ENCODE measurements at places on chromosomes 3 and 15. TPM values are rescaled to one million over a fixed set of nuclear protein-coding genes. Genes with fewer than 3 reads are reported as not detected.

NDUFB4 gene
- 31.5 TPM for total RNA-seq

DNA sequence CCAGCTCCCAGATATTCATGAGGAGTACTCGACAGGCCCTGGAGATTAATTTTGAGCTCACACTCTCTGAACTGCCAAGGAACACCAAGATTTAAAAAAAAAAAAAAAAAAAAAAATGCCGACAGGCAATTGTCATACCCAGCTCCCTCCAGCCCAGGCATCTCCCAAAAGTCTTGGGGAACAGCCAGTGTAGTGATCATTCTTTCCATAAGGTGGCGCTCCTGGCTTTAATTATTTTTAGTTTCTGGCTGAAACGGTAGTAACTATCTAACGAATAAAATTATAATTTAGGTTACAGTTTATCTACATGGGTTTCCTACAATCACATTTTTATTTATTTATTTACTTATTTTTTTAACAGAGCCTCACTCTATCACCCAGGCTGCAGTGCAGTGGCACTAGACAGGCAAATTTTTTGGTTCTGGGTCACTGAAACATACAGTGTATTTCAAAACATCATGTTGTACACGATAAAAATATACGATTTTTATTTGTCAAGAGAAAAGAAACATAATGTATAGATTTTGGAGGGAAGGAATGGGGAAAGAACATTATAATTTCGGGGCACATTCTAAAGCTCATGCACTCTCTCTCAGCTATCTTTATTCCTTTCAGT is 157.3 kb downstream of the ADAMTS9 start:
- peak; percentile 50 for DNase-seq

LHFPL4 gene
- total RNA-seq: not detected

ACVR2B gene
- 3.0 TPM for total RNA-seq

KIF23 gene
- total RNA-seq: 14.7 TPM

DNA sequence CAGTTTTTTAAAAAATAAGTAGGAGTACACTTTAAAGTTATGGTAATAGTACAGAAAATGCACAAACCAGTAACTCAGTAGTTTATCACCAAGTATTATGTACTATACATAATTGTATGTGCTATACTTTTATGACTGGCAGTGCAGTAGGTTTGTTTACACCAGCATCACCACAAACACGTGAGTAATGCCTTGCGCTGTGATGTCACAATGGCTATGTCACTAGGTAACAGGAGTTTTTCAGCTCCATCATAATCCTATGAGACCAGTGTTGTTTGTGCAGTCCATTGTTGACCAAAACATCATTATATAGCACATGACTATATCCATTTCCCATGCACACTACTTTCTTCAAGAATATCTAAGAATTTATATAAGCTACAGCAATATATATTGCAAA is 68.4 kb upstream of the TSPAN3 start:
- no peak for DNase-seq

RARB gene
- not detected for total RNA-seq

DNA sequence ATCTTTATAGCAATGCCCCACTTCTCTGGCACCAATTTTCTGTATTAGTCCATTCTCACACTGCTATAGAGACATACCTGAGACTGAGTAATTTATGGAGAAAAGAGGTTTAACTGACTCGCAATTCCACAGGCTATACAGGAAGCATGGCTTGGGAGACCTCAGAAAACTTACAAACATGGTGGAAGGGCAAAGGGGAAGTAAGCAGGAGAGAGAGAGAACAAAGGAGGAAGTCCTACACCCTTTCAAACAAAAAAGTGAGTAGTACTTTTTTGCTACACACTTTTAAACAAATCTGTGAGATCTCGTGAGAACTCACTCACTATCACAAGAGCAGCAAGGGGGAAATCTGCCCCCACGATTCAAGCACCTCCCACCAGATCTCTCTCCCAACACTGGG is 67.8 kb upstream of the ZBED2 start:
- DNase-seq: no peak

DNA sequence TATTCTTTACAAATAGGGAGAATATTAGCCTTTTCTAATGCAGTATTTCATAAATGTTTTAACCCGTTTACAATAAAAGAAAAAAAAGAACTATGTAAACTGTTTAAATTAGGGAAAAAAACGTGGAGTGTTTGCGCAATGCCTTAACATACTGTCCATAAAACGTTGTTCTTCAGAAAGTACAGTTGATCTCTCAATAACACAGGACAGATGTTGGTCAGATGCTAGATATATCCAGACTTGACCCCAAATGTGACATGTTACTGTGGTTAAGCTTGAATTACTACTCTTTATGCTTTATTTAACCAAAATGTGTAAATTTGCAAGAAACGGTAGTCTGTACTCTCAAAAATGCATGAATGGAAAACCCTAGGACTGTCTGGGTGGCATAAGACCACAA is 110.3 kb downstream of the PLOD2 start:
- DNase-seq: no peak

AGTR1 gene
- total RNA-seq: not detected

DNA sequence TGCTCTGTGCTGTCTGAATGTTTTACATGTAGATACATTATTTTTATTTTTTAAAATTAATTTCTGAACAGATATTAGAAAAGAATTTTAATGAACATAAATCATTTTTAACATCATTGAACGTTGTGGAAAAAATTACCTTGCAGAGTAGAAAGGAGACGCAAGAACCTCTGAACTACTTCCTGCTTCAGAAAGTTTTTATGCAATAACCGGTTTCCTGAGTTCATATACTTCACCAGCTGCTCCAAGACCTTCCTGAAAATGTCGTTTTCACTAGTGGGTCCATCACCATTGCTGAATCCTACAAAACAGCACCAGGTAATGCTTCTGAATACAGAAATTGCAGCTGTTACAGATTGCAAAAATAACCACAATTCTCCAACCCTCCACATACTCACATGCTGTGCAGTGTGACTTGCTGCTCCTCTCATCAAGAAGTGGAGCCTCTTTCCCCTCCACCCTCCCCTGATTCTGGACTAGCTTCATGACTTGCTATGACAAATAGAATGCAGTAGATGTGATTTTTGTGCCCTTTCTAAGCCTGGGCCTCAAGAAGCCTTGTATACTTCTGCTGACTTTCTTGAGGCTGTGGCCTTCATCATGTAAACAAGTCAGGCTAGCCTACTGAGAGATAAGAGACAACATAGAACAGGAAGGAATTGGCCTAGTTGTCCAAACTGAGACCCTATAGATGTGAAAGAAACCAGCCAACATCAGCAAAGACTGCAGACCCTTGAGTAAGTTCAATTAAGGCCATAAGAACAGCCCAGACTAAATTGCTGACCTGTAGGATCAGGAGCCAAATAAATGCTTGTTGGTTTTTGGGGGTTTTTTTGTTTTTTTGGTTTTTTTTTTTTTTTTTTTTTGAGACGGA is 80.4 kb downstream of the TRANK1 start:
- DNase-seq: no peak

HGD gene
- not detected for total RNA-seq

DPPA2 gene
- not detected for total RNA-seq

ISLR gene
- total RNA-seq: not detected

TMEM207 gene
- total RNA-seq: not detected

GRCh38 chr3:8825153-8825825 is 55.9 kb upstream of the OXTR start:
- DNase-seq: no peak

Data from mammary epithelial cell (primary cell).